Type B pancreatic cell (in vitro differentiated cells): ENCODE measurements at places on chromosomes 3 and 15. TPM values are rescaled to one million over a fixed set of nuclear protein-coding genes. Genes with fewer than 3 reads are reported as not detected.

GRCh38 chr3:184261854-184262763 lies 756 bp upstream of the CAMK2N2 start:
- H3K27me3 ChIP-seq = peaks cover 75% of the 10 kb centered on the region
- H3K4me1 ChIP-seq = peaks cover 10% of the 10 kb centered on the region
- H3K36me3 ChIP-seq = peaks cover 4% of the 10 kb centered on the region
- DNase-seq = no peak
- H3K27ac ChIP-seq = peak overlapping the region; percentile 14

The AGTR1 gene
- total RNA-seq = 0.90 and 2.4 TPM in 2 replicates

- DNase-seq = no peak
- no peak overlapping the region for H3K4me3 ChIP-seq
- peaks cover 11% of the 10 kb centered on the region for H3K27me3 ChIP-seq
- H3K4me1 ChIP-seq = peaks cover 5% of the 10 kb centered on the region
These were observed 27.5 kb downstream of the TMEM158 start for GRCh38 chr3:45198264-45199260.

The LRRIQ4 gene
- total RNA-seq = not detected in 2 replicates

DNA sequence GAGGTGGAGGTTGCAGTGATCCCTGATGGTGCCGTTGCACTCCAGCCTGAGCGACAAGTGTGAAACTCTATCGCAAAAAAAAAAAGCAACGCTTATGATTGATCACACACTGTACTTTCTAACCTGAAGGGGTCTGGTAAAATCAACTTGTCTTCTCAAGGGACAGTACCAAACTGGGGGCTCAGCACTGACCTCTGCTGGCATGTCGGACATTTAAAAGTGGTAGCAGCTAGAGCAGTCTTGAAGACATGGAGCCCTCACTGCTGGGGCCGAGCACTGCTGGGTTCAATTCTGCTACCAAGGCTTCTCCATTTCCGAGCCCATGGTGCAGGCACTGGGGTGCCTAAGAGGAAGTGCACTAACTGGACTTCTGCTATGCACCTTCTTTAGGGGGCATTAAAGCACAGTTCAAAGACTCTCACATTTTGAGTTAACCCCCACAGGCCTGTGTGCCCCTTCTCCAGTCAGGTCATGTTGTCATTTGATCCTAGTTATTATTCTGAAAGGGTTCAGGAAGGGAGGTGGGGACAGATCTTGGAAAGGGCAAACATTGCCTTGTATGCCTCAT lies 26.4 kb upstream of the LAMP3 start:
- no peaks in the 10 kb centered on the region for H3K27me3 ChIP-seq
- H3K36me3 ChIP-seq = no peaks in the 10 kb centered on the region
- H3K4me3 ChIP-seq = no peak overlapping the region
- H3K27ac ChIP-seq = no peak overlapping the region
- DNase-seq = no peak

The KNG1 gene
- total RNA-seq = not detected in 2 replicates

GRCh38 chr3:182258538-182259177 lies 534.6 kb upstream of the ATP11B start:
- no peak overlapping the region for H3K4me3 ChIP-seq
- H3K27me3 ChIP-seq = peaks cover 6% of the 10 kb centered on the region
- DNase-seq = no peak
- H3K4me1 ChIP-seq = peaks cover 18% of the 10 kb centered on the region
- H3K36me3 ChIP-seq = no peaks in the 10 kb centered on the region
- no peak overlapping the region for H3K27ac ChIP-seq
